ENCODE measurements at places on chromosomes 2 and 18. TPM values are rescaled to one million over a fixed set of nuclear protein-coding genes. Genes with fewer than 3 reads are reported as not detected.

GRCh38 chr2:54969940-54970338 lies 80.3 kb downstream of the RTN4 start:
- no peak for DNase-seq

GRCh38 chr18:24613896-24614640 lies 153.6 kb downstream of the HRH4 start:
- no peak for DNase-seq

- DNase-seq: no peak
These were observed 265.9 kb upstream of the SPHKAP start for GRCh38 chr2:228447266-228447915.

DNA sequence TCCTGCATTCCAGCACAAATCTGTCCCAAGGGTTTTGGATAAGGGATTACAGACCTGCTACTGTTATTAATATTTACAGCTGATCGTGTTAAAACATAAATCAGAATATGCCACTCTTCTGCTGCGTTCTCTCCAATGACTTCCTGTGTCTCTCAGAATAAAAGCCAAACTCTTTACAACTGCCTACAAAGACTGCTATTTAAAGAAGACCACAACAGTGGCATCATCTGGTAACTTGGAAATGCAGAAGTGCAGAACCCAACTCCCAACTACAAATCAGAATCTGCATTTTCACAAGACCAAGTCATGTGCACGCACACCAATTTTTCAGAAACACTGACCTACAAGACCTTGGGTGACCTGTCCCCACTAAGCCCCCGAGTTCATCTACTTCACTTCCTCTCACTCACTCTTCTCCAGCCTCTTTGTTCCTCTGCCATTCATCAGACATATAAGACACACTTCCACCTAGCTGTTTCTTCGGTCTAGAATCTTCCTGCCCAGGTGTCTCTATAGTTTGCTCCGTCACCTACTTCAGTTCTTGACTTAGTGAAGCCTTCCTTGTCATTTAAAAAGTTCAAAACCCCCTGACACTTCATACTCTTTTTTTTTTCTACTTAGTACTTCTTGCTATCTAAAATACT lies 36.0 kb downstream of the CHN1 start:
- no peak for DNase-seq

DNA sequence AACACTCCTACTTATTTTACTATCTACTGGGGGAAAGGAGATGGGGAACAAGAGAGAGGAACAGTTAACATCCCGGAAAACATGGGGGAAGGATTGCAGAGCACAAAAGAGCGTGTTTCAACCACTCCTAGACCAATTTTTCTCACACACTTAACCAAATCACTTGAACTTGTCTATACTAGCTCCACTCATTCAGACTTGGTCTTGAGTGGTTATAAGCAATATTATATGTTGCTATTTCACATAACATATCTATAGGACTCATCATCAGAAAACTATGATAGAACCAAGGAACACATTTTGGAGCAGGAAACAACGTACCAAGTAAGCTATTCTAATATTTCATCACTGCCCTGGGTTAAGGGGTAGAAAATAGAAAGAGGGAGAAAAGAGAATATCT lies 31.5 kb downstream of the SLC25A12 start:
- no peak for DNase-seq

KHK gene
- total RNA-seq: 17.4 TPM

CHPF gene
- 84.8 TPM for total RNA-seq

- no peak for DNase-seq
These were observed 90.5 kb upstream of the TACR1 start for GRCh38 chr2:75289771-75290170.

FHOD3 gene
- total RNA-seq: 4.8 TPM

NYAP2 gene
- total RNA-seq: not detected

- no peak for DNase-seq
These were observed 1779.7 kb upstream of the CELF4 start for GRCh38 chr18:39345321-39345720.

DNA sequence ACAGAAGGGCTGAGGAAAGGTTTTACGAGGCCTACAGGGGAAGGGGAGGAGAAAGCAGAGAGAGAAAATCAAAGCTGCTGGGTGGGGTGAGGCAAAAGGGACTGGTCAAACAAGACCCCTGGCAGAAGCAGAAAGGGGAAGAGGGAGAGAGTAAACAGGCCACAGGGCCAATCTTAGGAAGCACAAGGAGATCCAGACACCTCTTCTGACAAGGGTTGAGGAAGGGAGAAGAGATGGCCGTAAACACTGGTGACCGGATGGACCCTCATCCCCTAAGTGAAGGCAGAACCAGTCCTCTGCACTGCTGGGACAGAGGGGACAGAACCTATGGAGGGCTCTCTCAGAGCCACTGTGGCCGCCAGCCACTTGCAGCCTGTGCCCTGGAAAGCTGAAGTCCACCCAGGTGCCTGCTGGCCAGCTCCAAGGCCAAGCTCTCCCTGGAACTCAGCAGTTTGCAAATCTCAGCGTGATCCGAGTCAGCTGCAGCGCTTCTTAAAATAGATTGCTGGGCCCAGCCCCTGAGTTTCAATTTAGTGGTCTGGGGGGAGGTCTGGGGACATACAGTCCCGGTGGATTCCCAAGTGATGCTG lies 108.8 kb downstream of the TMEM163 start:
- DNase-seq: no peak

DNA sequence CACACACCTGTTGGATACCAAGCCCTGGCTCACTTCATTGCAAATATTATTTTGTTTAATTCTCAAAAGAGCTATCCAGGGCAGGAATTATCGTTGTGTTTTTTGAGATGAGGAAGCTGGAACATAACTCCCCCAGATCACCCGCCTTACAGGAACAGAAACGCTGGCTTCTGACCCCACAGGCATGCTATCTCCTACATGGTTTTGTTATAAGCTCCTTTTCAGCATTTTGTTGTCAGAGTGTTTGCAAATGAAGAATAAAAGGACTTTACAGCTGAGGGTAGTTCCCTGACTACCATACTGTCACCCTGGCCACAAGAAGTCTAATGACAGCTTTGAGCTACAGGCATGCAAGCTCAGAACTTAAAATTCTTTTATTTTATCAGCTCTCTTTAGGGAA lies 62.0 kb upstream of the MRPS9 start:
- DNase-seq: no peak

- no peak for DNase-seq
These were observed 5.1 kb downstream of the SCG2 start for GRCh38 chr2:223597076-223597475.

GRCh38 chr2:83686863-83687262 lies 772.2 kb downstream of the SUCLG1 start:
- no peak for DNase-seq

DNA sequence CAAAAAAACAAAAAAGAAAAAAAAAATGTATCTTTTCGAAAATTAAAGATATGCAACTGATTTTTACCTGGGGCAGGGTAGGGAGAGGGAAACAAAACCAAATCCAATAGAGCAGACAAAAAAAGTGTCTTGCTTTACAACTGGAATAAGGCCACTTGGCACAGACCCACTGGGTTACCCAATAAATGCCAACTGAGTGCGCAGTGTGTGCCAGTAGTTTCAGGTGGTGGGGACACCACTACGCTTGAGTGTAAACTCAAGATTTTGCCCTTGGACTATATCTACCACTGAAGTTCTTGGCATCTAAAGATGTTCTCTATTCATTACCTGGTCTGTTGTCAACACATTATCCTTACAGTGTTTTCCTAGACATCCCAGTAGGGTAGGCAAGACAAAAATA lies 16.3 kb downstream of the VPS4B start:
- no peak for DNase-seq
